ENCODE measurements at places on chromosomes 3 and 15. TPM values are rescaled to one million over a fixed set of nuclear protein-coding genes. Genes with fewer than 3 reads are reported as not detected.
A peak's percentile ranks its signal among the peaks of the same experiment; 100 is the strongest.

GRCh38 chr3:52682016-52682415 is 3.7 kb downstream of the PBRM1 start:
- peak; percentile 64 for DNase-seq

DNA sequence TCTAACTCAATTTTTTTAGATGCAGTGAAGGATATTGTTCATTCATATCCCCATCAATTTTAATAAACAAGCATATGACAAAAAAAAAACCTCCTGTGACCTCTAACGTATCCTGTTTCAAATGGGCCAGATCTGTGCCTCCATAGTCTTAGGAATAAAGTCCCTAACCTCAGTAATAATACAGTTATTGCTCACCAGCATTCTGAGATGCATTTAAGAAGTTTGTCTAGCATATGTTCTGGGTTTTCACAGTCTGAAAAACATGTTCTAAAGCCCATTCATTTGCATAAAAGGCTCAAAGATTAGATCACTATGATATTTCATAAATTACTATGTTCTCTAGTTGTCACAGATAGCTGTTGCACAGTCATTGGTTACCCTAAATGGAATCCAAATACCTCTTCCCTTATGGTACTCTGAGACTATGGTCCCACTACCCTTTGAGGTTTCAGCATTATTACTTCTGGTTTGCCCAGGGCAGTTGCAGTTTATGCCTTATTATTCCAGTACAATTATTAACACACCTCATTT is 190.1 kb downstream of the ZIC4 start:
- DNase-seq, result no peak

DNA sequence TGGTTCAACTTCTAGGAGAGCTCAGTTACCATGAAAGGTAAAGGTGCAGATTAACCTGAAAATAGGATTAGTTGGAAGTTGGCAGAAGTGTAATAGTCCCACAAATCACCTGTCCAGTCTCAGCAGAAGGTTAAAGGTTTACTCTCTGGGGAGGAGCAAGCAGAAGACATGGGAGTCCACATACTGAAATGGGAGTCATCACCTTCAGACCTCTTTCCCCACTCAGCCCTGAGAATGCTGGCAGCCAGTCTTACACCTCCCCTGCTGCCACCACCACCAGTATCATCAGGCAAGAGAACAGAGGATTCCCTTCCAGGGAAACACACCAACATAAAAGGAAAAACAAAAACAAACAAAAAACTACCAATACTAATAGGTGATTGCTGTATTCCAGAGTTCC is 13.8 kb upstream of the PLA2G4D start:
- no peak for DNase-seq

Gene INKA1
- 4.8 TPM for total RNA-seq

All from MCF 10A (cell line).